ENCODE measurements at places on chromosomes 5 and 9.
A peak's percentile ranks its signal among the peaks of the same experiment; 100 is the strongest.

GRCh38 chr9:112774006-112774996 is 23.7 kb downstream of the SNX30 start:
- peak; percentile 54 for DNase-seq

DNA sequence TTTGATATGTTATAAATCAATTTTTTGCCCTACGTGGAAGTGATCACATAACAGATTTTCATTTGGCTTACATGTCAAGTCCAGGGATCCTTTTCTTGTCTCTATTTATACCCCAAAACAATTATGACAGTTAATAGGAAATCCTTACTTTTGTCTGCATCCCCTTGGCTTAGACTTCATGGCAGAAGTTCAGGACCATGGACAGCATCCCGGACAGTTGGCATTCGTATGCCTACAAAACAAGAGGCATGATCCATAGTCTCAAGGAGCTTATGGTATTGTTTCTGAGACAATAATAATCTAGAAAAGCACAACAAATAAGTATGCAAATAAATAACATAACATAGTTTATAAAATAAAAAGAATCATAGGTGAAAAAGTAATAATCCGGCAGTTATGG is 214.3 kb upstream of the GRIA1 start:
- peak; percentile 26 for DNase-seq

DNA sequence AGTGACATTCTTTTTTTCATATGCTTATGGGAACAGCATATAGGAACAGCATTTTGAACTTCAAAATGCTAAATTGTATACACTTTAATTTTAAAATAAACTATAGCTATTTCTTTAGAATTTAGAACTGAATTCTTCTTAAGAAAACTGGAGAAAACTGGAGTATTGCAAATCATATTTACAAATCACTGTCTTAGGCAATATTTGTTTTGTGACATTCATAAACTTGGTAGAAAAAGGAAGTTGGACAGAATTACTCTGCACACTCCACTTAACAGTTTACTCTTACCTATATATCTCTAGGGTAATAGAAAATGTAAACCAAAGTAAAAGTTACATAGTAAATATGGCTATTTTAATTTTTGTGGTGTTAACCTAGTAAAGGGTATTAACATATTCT is 3.1 kb downstream of the DMRTA1 start:
- DNase-seq = no peak

DNA sequence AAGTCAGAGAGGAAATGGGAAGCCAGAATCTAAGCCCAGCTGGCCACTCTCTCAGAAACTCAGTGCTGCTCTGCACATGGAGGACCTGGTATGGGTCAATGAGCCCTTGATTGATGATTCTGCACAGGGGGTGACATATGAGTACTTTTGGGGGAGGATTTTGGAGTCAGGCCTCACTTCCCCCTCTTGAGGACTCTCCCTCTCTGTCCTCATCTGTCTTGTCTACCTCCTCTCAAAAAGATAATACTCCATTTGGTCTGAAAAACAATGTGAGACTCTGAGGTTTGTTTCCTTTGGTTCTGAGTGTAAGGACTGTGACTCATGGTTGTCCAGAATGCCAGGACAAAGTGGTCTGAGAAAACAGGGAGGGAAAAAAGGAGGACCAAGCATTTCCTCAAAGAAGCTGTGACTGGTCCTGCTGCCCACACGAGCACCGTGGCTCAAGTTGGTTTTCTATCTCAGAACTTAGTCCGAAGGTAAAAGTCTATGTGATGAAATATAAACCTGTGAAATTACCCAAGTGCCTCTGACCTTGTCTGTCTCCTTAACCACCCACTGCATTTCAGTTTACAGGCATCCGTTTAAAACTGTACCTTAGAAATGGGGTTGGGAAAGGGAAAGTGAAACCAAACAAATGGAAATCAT is 11.1 kb downstream of the TTC39B start:
- DNase-seq = peak; percentile 92

DNA sequence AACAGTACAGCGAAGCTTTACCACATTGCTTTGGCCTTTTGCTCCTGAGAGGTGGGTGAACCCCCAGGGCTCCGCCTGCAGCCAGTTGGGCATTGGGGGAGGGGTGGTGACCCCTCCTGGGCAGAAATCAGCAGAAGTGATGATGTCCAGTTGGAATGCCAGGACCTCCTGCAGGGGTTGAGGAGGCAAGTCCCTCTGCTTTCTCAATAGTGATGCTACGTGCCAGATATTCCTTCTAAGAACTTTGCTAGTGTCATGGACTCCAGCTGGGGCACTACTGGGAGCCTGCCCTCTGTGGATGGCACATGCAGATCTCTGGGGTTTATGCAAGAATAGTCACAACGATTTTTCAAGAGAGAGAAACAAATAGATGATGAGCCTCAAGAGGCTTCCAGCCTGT is 95.6 kb downstream of the NDFIP1 start:
- no peak for DNase-seq

DNA sequence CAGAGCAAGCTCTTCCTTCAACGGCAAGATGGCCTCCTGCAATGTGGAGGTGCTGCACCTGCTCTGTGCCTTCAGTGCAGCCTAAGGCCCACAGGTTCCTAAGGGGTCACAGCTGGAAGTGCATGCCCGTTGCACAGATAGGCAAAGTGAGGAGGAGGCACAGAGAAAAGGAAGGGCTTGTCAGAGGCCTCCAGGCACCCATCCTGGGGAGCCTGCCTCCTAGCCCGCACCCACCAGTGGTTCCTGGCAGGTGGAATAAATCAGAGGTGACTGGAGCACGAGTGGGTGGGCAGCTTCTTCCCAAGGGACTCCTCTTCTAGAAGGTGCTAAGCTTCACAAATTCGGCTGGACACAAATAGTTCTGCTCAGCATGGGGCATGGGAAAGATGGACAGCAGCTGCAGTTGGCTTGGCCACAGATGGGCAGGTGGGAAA is 52.8 kb upstream of the STXBP1 start:
- no peak for DNase-seq

DNA sequence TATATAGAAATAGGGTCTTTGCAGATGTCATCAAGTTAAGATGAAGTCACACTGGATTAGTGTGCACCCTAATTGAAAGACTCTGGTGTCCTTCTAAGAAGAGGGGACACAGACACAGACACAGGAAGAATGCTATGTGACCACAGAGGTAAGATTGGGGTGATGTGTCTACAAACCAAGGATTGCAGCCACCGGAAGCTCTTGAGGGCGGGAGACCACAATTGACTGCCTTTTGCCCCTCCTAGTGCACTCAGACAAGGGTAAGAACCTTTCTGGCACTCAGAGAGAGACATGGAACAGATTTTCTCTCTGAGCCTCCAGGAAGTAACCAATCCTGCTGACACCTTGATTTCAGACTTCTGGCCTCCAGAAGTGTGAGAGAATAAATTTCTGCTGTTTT is 51.2 kb upstream of the ARAP3 start:
- no peak for DNase-seq

All from renal cortical epithelial cell (primary cell).